Left lung (tissue), 14 donors: ENCODE measurements at places on chromosomes 16 and 17.
A peak's percentile ranks its signal among the peaks of the same experiment; 100 is the strongest.

DNA sequence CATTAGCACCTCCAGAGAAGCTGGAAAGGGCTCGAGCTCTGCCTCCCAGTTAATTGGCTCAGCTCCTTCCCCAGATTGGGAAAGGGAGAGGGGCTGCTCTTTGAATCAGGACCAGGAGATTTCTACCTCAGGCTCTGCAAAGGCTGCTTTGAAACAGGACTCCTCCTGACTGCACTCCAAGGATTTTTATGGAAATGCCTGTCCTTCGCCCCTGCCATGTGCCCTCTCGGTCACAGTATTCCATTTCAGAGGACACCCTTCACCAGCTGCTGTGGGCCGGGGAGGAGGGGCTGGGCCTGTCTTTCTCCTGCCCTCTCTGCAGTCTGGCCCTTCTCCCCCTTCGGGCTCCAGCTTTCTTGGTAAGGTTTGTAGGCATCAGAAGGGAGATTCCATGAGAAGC, 13.6 kb downstream of the MRM1 start:
- no peak for DNase-seq

- DNase-seq = no peak
These were observed 2.0 kb downstream of the CUEDC1 start for GRCh38 chr17:57953219-57953618.

DNA sequence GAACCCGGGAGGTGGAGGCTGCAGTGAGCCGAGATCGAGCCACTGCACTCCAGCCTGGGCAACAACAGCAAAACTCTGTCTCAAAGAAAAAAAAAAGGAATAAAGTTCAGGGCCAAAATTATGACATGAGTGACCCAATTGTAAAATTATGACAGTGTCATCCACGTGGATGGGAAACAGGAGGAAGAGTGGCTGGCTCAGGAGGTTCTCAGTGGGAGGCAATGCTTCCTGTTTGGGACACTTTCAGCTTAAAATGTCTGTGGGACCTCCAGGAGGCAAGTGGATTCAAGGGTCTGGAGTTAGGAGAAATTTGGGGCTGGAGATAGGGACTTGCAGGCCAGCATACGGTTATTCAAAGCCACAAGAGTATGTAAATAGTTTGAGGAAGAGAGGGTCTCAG, 8.0 kb upstream of the STX4 start:
- DNase-seq = no peak

- DNase-seq = no peak
These were observed 549.3 kb upstream of the HSBP1 start for GRCh38 chr16:83258366-83258928.

- peak; percentile 80 for DNase-seq
These were observed 722 bp upstream of the SLC38A10 start for GRCh38 chr17:81295676-81296381.

DNA sequence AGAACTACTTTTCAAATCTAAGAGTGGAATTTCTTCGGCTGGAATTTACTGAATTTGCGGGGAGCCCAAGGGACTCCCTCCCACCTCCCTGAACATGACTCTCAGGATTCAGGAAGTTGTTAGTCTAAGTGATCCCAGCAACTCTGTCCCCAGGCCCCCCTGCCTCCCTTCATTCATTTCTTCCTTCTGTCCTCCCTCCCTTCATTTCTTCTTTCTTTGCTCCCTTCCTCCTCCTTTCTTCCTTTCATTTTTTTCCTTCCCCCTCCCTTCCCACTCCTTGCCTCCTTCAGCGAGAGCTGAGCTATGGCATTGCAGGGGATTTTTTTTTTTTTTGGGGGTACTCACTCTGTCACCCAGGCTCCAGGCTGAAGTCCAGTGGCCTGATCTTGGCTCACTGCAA, 10.9 kb upstream of the JUP start:
- no peak for DNase-seq

GRCh38 chr17:2485543-2485942, 26.1 kb downstream of the METTL16 start:
- no peak for DNase-seq

DNA sequence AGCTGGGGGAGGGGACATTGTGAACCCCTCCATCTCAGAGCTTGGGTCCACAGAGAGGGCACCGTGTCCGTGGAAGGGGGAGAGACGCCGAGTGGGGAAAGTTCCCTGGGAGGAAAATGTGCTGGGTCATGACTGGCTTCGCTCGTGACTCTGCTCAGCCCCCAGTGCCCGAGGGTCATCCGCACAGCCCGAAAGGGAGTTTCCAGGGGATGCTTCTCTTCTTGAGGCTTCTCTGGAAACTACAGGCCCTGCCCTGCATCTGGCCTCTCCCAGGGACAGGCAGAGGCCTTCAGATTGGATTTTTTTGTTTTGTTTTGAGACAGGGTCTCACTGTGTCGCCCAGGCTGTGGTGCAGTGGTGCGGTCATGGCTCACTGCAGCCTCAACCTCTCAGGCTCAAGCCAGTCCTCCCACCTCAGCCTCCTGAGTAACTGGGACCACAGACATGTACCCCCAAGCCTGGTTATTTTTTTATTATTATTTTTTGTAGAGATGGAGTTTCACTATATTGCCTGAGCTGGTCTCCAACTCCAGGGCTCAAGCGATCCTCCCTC, 9.8 kb upstream of the GSE1 start:
- DNase-seq = no peak

- no peak for DNase-seq
These were observed 101.4 kb downstream of the BMERB1 start for GRCh38 chr16:15535772-15536171.

GRCh38 chr17:82328141-82328993, 5.2 kb downstream of the SECTM1 start:
- no peak for DNase-seq

DNA sequence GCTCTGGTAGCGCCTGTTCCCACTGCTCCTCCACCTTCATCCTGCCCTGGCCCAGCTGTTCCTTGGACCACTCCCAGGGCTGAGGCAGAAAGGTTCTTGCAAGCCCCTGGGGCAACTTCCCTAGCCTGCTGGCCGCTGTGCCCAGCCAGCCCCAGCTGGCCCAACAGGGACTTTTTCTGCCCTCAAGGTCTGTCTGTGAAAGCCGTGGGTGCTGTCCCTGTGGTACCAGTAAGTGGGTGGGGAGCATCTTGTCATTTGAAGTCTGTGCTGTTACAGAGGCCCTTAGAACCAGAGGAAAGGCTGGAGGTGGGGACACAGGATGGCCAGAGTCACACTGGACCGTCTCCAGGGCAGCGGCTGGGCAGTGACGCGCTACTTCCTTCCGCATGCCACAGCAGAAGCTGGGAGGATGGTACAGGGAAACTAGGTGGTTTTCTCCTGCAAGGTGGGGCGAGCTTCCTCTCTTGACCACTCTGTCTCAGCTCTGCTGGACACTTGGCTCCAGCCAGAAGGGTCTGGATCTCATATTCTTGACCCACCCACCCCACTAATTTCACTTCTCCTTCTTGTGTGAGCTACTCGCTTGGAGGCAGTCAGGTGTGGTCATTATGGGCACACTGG, 87.8 kb downstream of the PLCG2 start:
- DNase-seq = peak; percentile 92

DNA sequence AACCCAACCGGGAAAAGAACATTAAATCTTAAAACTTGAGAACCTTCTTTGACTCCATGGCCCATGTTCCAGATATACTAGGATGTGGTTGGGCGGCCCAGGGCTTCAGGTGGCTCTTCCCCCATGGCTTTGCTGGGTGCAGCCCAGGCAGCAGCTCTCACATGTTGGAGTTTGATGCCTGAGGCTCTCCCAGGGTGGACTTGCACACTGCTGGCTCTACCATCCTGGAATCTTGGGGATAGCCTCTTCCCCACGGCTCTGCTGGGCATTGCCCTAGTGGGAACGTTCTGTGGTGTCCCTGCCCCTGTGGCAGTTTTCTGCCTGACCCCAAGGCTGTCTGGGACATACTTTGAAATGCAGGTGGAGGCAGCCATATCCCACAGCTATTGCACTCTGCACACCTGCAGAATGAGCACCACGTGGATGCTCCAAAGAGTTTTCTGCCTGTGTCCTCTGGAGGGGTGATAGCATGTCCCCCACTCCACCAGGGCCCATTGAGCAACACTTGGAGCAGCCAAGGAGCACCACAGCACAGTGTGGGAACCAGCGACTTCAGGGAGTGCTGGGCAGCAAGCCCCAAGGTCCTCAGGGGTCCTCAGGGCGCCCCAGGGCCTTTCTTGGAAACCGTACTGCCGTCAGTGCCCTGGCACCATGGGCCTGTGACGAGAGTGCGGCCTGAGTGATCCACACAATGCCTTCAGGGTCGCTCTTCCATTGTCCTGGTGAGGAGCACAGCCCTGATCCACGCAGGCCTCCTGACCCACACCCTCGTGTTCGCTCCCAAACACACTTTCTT, 70.8 kb downstream of the GOSR1 start:
- no peak for DNase-seq

GRCh38 chr17:29363716-29364115, 26.4 kb upstream of the TAOK1 start:
- no peak for DNase-seq

- no peak for DNase-seq
These were observed 848 bp downstream of the DNASE1L2 start for GRCh38 chr16:2237102-2237482.

DNA sequence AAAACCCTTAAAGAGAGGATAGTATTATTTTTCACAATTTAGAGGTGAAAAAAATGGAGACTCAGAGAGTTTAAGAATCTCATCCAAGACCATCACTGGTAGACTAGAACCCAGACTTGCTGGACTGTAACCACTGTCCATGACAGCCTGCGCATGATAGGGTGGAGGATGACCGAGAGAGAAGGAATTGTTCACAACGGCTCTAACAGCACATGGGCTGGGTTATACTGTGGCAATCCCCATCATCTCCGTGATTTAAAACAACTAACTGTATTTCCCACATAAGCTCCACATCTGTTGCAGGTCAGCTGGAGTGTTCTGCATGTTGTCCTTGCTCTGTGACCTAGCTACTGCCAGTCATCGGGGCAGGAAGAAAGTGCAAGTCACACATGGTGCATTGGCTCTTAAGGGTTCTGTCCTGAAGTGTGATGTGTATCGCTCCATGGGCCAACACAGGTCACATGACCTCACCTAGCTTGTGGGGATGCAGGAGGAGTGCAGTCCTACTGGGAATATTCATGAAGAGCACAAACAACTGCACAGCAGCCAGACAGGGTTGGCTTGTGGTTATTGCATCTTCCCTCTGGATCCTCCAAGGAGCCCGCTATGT, 131.2 kb upstream of the MPHOSPH6 start:
- DNase-seq = no peak

GRCh38 chr16:53626161-53626560, 77.5 kb downstream of the RPGRIP1L start:
- no peak for DNase-seq

GRCh38 chr17:40699371-40699770, 4.2 kb downstream of the KRT24 start:
- no peak for DNase-seq

DNA sequence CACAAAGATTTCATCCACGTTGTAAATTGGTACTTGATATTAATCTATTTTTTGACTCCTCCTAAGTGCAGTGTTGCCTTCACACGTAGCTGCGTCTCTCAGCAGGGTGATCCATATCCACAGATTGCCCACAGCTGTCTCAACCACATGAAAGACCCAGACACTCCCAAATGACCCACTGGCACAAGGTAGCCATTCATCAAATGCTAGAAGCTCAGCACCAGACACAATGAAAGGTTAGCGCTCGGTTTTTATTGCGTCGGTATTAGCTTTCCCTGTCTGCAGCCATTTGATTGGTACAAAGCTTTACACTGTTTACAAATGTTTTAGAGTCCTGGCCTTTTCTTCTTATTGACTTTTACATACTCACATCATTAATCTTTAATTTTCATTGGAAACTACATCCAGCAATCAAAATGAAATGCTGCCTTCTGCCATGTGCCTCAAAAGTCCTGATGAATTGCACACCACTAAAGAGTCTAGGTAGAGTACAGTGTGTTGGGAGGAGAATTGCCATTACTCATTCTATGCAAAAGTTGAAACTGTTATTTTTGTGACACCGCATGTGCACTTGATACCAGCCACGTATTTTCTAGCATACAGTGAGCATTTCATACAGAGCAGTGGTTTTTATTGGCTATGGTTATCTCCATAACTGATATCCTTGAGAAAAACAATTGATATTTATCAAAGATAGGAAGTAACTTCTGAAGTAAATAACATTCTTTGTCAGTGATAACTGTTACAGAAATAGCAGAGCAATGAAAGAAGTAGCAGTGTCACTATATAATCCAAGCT, 127.3 kb upstream of the NUDT7 start:
- DNase-seq = no peak

DNA sequence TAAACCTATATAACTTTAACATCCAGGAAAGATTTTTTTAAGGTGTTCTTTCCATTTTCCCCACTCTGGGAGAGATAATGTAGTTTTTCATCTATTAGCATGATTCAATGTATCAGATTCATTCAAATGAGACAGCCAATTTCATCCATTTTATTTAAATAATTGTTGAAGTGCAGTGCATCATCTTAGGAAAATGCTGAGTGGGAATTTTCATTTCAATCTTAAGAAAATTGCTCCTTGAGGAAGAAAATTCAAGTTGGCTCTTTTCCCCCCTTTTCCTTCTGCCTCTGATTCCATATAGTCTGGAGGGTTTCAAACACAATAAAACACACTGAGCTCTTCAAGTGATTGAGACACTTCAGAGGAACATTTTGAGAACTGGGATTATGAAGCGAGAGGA, 3.4 kb upstream of the KCNJ16 start:
- no peak for DNase-seq

DNA sequence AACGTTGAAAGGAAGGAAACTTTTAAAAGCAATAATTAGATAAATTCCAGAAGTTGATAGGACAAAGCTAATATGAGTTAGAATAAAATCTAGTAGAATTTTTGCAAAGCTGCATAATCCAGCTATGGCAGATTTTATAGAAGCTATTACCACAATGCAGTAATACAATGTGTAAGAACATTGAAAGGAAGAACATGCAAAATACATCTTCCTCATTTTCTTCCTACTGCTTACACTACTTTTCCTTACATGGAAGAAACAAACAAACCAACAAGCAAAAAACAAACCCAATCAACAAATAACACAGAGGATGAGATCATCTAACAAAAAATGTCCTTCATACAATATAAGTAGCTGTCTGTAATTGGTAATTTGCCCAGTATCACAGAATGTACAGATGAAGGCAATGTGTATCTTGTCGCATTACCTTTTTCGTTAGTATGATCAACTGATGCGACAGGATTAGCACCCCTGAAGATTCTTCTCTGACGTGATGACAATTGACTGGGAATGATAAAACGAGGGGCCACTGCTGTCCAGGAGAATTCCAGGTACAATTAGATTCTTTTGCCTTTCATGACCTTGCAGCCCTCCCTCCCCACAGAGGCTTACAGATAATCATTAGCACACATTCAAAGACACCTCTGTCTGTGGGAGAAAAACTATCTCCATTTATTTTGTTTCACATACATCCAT, 21.2 kb upstream of the LRRC37A start:
- DNase-seq = no peak
